ENCODE measurements at places on chromosomes 1 and 21.

DNA sequence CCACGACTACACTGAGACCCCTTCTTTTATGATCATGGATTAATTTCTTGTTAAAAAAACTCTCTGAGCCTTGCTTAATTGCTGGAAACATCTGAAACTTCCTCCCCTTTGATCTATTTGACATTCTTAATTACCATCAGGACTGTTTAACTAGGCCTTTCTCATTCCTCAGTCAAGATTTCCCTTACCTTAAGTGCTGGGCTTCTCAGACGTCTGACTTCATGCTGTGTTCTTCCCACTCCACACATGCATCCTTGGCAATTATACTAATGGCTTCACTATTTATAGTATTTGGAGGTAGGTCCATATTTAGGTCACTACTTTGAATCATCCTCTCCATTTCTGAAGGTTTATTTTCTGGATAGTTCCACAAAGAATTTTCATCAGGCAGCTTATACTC, 341.3 kb upstream of the TMPRSS15 start:
- no peak for DNase-seq

GRCh38 chr1:222976453-222976852, 161.6 kb downstream of the DISP1 start:
- no peak for DNase-seq

DNA sequence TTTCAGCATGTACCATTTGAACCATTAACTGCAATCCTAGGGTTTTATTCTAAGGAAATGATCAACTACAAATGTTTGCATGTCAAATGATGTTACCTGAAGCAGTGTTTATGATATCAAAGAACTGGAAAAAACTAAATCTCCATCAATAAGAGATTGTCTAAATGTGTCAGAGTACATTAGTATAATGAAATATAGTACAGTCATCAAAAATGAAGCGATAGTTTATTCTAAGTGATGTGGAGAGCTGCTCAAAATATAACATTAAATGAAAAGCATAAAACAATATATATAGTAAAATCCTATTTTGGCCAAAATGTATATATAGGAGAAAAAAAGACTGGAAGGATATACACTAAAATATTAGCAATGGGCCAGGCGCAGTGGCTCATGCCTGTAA, 24.0 kb downstream of the AKNAD1 start:
- no peak for DNase-seq

DNA sequence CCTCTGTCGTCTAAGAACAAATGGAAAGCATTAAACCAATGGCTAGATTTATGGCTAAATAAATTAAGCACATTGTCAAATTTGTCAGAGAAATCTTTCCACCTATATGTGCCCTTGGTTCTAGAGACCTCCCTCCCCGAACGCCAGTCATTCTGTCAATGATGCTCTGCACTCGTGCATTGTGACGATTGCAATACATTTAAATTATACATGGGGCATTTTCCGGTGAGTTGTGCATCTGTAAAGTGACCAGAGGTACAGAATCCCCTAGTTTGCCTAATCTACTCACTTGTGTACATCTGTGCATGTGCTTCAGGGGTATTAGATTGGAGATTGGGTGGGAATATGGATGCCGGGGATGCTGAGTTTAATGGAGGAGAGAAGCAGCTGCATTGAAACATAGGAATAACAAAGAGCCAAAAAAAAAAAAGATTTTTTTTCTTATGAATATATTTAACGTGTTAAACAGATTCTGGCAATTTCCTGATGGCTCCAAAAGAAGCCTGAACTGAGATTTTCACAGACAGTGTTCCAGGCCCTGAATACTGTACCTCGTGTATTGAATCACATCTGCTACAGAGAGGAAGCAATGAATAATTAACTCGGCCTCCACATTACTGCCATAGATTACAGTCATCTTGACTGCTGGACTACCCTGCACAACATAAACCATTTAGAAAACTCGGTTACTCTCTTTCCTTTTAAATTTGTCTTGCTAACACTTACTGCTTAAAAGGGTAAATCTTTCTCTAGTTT, 149.0 kb upstream of the C1orf87 start:
- no peak for DNase-seq

DNA sequence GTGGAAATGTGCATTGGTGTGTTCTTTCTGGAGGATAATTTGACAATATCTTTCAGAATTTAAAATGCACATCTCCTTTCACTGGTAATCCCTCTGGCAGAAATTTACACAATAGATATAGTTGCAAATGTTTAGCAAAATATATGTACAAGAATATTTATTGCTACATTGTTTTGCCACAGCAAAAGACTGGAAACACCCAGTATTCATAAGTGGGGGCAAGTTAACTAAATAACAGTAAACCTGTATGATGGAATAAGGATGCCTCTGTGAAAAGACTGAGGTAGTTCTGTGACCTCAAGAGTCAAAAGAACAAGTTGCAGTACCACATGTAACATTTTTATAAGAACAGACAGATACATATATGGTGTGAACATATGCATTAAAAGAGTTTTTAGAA, 13.7 kb upstream of the TADA1 start:
- DNase-seq, result no peak

GRCh38 chr1:115136106-115136505, 46.8 kb upstream of the TSPAN2 start:
- DNase-seq, result no peak

DNA sequence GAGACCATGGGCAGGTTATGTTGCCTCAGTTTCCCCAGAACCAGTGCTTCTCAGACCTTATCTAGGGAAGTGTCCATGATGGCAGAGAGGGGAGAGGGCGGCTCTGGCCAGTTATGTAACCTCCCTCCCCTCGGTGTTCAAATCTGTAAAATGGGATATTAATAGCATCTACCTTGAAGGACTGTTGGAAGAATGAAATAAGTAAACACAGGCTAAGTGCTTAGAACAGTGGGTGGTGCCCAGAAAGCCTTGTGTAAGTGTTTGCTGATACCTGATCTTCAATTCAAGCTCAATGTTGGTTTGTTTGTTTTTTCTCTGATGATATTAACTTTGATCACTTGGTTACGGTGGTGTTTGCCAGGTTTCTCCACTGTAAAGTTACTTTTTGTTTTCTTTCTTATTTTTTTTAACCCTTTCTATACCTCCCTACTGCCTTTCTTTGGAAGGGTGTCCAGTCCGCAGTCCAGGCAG, 34.9 kb downstream of the EPHA2 start:
- no peak for DNase-seq

- no peak for DNase-seq
Measured at GRCh38 chr21:37130971-37131370, 57.9 kb downstream of the TTC3 start.

DNA sequence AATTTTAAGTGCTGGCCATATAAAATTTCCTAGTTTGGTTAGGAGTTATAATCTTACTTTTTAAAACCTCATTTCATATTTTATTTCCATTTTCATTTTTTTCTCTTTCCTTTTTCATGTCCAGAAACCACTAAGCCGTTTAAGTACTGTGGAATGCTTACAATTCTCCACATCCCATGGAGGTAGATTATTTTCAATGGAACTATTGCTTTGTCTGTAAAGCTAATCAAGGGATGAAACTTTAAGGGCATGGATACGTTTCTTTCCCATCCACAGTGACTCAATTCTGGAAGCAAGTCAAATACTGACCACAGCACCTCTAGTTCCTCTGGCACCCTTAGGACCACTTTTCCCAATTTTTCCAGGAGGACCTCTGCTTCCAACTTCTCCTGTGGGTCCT, 139.1 kb upstream of the ZNHIT6 start:
- DNase-seq, result no peak

- no peak for DNase-seq
Measured at GRCh38 chr1:178101654-178102053, 7.8 kb downstream of the RASAL2 start.

DNA sequence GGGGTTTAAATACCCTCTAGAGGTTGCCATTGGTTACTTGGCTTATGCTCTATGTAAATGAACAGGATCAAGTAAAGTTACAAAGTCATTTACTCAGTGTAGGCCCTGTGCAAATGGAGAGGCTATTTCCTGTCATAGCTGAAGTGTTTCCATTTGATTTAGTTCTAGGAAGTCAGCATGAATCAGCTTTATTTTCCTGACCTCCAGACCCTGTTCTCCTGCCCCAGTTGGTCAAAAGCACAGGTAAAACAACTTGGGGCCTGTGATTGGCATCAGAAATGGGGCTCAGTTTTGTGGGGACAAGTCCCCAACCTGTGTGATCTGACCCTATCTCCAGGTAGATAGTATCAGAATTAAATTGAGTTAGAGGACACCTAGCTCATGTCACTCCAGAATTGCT, 239.9 kb downstream of the HHAT start:
- DNase-seq, result no peak

GRCh38 chr1:114218361-114219171, 64.9 kb upstream of the SYT6 start:
- DNase-seq, result peak; percentile 46

- no peak for DNase-seq
Measured at GRCh38 chr21:31974454-31974985, 101.7 kb downstream of the HUNK start.

DNA sequence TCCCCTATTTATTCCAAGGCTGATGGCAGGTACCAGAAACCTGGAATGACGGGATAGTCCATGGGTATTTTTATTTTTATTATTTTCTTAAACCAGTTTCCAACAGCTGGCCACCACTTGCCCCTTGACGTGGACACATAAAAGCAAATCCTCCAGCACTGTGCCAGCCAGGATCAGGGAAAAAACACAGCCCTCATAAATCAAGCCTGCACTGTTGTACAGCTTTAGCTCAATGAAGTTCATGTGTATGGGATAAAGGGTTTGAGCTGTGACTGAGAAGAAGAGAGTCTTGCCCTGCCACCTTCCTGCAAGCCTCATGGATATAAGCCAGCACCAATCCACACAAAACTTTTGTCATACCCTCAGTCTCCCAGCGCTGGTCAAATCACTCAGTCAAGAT, 303.8 kb upstream of the SPAG17 start:
- DNase-seq, result no peak

DNA sequence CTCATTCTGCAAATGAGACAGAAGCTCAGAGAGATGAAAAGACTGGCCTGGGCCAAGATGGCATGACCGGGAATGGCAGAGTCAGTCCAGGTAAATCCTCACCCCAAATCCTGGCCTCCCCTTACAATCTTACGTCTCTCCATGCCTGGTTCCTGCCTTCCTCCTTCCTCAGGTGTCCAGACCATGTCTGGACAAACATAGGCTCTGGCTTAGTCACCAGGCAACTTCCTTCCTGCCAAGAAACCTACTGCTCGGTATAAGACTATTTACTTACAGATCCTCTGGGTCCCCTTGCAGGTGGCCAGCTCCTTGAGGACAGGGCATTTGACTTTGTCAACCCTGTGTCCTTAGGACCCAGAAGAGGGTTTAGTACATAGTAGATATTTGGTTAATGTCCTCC, 69.4 kb upstream of the ROR1 start:
- DNase-seq, result no peak

DNA sequence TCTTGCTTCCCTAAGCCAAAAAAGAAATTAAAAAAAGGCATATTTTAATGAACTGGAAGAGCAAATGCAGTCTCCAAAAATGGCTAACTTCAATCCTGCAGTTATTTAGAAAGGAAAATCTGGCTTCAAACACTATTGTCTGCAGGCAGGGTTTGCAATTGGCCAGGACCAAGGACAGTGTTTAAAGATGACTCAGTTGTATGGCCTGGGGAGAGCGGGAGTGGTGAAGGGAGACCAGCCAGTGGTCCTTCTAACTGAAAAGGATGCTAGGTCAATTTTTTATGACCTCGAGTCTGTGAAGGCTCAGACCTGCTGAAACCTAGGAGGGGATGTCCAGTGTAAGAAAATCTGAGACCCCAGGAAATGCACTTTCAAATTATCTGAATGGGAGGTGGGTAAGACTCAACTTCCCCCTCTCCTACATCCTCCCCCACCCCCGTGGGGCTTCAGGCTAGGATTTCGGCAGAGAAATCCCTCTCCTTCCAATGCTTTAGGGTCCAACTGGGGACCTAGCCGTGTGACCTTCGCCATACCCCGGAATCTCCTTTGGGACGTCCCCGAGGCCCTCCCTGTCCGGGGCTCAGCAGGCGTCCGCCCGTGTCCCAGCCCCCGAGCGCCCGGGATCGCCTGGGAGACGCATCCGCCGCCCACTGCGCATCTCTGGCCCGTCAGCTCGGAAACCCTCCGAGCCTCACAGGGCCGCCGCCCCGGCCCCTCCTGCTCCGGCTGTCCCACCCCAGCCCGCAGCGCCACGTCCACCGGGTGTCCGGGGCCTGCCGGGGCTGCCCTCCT, 602 bp upstream of the RIMKLA start:
- peak; percentile 16 for DNase-seq

DNA sequence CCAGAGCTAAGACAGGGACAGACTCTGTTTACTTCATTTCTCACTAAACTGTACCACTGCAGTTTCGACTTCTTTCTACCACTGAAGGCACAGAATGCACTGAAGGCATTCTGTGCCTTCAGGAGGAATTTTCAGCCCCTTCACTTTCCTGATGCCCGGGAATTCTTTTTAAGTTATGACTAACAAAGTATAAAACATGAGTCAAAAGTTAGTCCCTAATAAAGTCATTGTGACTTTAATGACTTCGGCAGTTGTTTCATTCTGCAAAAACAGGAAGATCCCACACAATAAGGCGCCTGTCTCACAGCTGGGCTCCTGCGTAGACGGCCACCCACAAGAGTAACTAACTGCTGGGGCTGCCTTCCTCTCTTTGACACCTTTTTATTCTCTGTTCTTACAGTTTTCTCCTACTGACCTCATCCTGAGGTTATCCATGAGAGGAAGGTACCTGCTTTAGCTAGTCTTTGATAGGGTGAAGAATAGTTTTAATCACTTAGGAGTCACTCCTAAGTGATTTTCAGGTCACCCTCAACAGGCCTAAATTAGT, 183.9 kb upstream of the SGIP1 start:
- no peak for DNase-seq

DNA sequence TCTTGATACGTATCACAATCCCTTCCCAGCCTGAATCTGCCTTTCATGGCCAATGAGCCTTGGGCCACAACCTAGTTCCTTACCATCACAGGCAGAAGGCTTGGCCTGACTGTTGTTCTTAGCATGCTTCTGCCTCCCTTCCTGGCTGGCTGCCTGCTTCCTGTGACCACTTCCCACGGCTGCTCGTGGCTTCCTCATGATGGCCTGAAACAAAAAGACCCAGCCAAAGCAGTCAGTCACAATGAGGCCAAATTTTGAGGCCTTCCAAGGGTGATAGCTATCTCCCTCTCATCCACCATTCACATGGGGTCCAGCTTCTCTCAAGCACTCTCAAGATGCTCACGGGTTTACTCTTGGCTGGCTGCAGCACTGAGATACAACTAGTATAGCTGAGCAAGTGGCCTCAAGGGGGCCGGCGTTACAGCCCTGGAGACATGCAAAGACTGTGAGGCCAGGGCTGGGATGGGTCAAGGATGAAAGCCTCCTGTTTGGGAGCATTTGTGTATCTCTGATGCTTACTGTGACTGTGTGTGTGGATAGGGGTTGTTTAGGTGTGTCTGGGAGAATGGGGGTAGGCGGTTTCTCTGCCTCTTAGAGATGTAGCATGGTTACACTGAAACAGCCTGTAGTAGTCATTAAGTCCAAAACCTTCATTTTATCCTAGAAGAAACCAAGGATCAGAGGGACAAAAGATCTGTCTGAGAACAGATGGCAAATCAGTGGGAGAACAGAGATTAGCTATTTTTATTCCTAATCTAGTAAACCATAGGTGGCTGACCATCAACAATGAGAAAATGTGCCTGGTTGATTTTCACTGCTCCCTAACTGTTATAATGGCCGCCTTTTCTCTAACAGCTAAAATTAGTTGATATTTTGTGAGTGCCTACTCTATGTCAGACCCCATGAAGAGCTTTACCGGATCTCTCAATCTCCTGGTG, 5.4 kb upstream of the TOE1 start:
- no peak for DNase-seq

Measured in forelimb muscle (tissue), 1 donor.